ENCODE measurements at places on chromosomes 16 and 17.

- no peak for DNase-seq
Observed at GRCh38 chr17:42413464-42414040, 9.5 kb downstream of the CAVIN1 start.

DNA sequence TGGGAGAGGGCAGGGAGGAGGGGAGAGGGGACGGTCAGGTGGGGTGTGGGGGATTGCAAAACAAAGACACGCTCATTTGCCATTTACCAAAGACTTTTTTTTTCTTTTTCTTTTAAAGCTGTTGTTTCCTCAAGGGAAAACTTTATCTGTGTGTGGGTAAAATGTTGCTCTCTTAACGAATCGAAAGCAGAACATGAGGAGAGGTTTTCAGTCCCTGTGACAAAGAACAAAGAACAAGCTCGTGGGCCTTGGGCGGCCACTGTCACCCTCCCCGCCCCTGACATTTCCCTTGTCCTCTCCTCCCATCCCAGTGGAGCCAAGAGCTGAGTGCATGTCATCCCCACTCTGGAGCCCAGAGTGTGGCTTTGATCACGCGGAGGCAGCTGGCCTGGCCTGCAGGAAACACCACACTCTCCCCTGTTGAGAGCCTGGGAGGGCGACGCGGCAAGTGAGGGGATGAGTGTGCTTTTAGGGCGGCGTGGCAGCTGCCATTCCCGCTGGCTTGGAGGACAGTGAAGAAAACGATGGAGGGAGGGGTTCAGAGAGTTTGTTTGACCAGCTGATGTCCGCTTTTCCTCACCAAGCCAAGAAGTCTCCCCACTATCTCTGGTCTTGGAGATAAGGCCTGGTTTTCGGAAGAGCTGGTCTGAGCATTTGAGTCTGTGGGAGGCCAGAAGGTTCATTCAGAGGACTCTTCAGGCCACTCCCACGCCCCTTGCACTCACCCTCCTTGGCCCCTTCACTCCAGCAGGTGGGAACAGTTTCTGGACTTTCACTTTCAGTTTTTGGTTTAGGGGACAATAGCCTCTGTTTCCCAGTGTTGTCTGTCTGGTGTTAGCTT lies 11.4 kb downstream of the CCR7 start:
- DNase-seq, result peak; percentile 60

GRCh38 chr16:9012848-9013507 lies 49.3 kb upstream of the USP7 start:
- DNase-seq, result peak; percentile 21

DNA sequence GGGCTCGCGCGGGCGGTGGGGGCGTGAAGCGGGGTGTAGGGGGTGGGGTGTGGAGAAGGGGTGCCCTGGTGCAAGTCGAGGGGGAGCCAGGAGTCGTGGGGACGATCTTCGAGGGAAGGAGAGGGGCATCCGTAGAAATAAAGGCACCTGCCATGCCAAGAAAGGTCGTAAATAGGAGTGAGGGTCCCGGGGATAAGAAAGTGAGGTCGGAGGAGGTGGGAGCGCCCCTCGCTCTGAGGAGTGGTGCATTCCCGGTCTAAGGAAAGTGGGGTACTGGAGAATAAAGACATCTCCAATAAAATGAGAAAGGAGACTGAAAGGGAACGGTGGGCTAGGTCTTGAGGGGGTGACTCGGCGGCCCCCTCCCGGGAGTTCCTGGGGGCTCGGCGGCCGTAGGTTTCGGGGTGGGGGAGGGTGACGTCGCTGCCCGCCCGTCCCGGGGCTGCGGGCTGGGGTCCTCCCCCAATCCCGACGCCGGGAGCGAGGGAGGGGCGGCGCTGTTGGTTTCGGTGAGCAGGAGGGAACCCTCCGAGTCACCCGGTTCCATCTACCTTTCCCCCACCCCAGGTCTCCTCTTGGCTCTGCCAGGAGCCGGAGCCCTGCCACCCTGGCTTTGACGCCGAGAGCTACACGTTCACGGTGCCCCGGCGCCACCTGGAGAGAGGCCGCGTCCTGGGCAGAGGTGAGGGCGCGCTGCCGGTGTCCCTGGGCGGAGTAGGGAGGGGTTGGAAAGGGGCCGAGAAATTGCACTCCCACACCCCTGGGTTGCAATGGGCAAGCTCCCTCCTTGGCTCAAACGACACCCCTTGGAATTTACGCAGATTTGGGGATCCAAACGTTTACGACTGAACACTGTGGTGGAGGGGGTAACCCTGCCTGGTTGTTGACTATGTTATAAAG lies 888 bp downstream of the CDH1 start:
- peak; percentile 17 for DNase-seq

- no peak for DNase-seq
Observed at GRCh38 chr16:13680021-13680889, 239.7 kb upstream of the ERCC4 start.

GRCh38 chr17:50423553-50424159 lies 2.4 kb upstream of the ACSF2 start:
- DNase-seq, result no peak

GRCh38 chr17:40547785-40548478 lies 17.3 kb downstream of the CCR7 start:
- no peak for DNase-seq

- no peak for DNase-seq
Observed at GRCh38 chr17:39714234-39714633, 14.4 kb downstream of the ERBB2 start.

- DNase-seq, result no peak
Observed at GRCh38 chr16:56482683-56483236, 31.4 kb downstream of the OGFOD1 start.

All from activated CD8-positive, alpha-beta T cell treated with anti-CD3 and anti-CD28 coated beads for 36 hours (primary cell).